8988T (cell line): ENCODE measurements at places on chromosomes 5 and 9.

GRCh38 chr9:11915699-11916098, 777.5 kb upstream of the TYRP1 start:
- no peak for DNase-seq

DNA sequence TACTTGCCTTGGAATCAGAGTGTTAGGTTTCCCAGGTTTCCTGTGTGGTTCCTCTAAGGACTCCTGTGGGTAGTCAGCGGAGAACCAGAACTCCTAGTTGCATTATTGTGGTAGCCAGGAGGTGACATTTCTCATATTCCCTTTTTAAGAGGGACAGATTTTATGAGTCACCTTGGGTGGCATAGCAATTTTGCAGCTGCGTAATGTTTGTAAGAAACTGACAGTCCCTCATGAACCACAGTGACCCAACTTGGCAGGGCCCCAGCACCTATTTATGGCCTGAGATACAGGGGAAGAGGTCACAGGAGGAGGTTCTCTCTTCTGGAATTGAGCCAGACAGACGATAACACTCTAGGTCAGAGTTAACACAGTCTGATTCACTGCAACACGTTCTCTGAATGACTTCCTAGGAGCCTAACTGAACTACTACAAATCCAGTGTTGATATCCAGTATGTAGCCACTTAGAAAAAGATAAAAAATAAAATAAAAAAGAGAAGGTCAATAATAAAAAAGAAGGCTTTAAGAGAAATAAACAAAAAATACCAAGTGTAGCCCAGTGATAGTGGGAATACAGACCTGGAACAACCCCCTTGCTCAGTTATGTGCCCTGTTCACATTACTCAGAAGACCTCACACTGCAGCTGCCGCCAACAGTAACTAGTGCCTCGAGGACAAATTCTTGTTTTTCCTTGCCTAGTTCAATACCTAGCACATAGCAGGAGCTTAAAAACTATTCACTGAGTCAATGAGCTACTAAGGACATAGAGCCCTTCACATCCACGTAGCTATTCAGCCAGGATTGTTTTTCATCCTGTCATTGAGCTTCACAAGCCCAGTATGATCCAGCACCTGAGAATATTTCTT, 50.7 kb upstream of the VLDLR start:
- DNase-seq, result no peak

DNA sequence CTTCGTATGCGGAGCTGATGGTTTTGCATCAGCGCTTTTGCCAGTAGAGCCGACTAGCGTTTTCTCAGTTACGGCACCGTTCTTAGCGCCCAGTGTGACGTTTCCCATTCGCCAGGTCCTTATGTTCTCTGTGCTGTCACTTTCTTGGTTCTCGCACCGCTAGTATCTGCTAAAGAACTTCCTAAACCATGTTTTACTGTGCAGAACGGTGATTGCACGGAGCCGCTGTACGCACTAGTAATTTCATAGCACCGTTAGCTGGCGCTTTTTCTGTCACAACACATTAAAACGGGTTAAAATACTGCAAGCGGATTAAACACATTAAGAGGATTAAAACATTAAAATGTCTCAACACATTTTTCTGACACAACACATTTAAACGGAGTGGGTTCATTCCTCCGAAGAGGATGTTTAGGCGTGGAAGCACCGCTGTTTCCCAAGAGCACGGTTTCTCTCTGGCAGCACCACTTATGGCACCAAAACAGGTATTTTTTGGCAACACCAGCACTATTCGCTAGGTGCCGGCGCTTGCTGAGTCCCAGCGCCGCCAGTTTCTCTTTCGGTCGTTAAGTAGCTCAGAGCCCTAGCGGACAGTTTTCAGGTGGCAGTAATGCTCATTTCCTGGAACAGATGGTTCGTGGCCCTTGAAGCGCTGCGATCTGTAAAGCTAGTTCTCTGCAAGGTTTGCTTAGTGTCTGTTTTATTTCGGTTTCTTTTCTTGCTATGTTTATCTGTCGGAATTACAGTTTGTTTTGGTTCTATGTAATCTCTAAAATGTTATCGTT, 20.3 kb downstream of the ANXA2R start:
- DNase-seq, result no peak

GRCh38 chr9:127132921-127133647, 10.6 kb upstream of the ANGPTL2 start:
- no peak for DNase-seq

- DNase-seq, result no peak
Measured at GRCh38 chr5:154092356-154093141, 53.8 kb downstream of the MFAP3 start.

- no peak for DNase-seq
Measured at GRCh38 chr5:58498340-58498942, 7.2 kb downstream of the GAPT start.
